ENCODE measurements at places on chromosomes 7 and 10. TPM values are rescaled to one million over a fixed set of nuclear protein-coding genes. Genes with fewer than 3 reads are reported as not detected.

The CYP2C19 gene
- total RNA-seq, result not detected

The CDK14 gene
- 23.9 TPM for total RNA-seq

The GOLGA7B gene
- total RNA-seq, result not detected

GRCh38 chr10:129057856-129058663 lies 409.0 kb upstream of the MGMT start:
- no peak for DNase-seq

The NPC1L1 gene
- total RNA-seq, result not detected

- DNase-seq, result no peak
Measured at GRCh38 chr7:98831641-98832221, 38.1 kb downstream of the TMEM130 start.

GRCh38 chr10:34530778-34531177 lies 284.3 kb downstream of the PARD3 start:
- no peak for DNase-seq

- no peak for DNase-seq
Measured at GRCh38 chr10:60921633-60922032, 22.4 kb downstream of the RHOBTB1 start.

GRCh38 chr7:135098391-135098790 lies 49.5 kb upstream of the TMEM140 start:
- no peak for DNase-seq

GRCh38 chr10:101041252-101041761 lies 10.3 kb downstream of the SFXN3 start:
- peak; percentile 75 for DNase-seq

All from left ventricle myocardium superior (tissue), 1 donor.